Inflammatory macrophage treated with lipopolysaccharide for 4 hours (primary cell): ENCODE measurements at places on chromosomes 6 and 20.
A peak's percentile ranks its signal among the peaks of the same experiment; 100 is the strongest.

- DNase-seq: no peak
Observed at GRCh38 chr6:44258325-44258863, 1.1 kb upstream of the SLC35B2 start.

- peak; percentile 76 for DNase-seq
Observed at GRCh38 chr6:83417880-83418663, 12.8 kb downstream of the ME1 start.

DNA sequence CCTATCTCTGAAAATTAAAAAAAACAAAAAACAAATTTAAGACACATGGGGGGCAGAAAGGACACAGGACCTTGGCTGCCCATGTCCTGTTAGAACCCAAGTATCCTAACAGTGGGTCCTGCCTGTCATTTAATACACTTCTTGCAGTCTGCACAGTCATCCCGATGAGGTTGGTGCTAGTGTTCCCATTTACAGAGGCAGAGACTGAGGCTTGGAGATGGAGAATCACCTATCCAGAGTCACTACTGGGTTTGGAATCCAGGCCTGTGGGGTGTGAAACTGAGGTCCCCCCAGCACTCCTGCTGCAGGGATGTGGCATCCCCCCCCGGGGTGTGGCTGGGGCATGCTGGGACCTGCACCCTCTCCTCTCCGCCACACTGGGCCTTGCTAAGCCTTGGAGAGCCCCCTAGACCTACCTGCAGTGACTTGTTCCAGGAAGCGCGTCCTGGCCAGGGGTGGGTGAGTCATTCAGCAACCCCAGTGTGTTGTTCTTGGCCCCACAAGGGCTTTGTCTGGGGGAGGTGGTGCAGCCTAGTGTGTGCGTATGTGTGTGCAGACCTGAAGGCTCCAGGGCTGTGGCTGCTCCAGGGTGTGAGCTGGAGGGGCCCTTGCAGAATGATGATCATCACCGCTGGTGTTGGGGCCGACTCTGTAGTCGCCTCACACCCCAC, 49.7 kb downstream of the BCAS4 start:
- no peak for DNase-seq

GRCh38 chr20:8656335-8656734, 412.6 kb upstream of the PLCB4 start:
- DNase-seq: no peak

DNA sequence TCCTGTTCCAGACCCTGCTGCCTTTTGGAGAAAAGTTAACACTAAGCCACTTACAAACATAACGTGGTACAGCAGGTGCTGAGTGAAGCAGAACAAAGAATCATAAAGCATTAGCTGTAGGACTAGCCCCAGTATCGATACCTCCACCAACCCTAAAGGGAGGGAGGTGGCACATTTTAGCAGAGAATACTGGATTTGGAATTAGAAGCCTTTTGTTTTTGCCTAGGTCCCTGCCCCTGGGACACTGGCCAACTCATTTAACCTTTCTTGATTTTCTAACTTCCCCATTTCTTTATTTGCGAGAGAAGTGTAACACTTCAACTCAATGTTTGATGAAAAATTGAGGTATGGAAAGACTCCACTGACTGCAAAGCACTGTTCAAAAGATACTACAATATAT, 93.5 kb downstream of the B3GAT2 start:
- no peak for DNase-seq

- DNase-seq: no peak
Observed at GRCh38 chr20:63664861-63665594, 6.9 kb downstream of the RTEL1 start.

DNA sequence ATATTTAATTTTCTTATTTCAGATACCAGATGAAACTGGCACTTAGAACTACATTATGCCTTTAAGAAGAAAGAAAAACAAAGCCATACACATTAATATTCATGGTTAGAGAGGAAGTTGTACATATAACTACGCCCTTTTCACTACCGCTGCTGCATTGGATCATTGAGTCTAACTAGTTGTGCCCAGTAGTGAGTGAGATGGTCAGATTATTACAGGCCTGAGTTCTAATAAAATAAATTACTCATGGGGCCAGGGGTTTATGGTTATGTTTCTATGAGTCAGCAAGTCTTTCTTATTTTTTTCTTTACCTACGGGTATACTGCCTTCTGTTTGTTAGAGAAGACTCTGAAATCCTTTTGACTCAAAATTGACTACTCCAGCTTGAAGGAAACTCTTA, 11.5 kb downstream of the RIOK1 start:
- DNase-seq: no peak

GRCh38 chr6:106167096-106167814, 81.1 kb downstream of the PRDM1 start:
- no peak for DNase-seq

DNA sequence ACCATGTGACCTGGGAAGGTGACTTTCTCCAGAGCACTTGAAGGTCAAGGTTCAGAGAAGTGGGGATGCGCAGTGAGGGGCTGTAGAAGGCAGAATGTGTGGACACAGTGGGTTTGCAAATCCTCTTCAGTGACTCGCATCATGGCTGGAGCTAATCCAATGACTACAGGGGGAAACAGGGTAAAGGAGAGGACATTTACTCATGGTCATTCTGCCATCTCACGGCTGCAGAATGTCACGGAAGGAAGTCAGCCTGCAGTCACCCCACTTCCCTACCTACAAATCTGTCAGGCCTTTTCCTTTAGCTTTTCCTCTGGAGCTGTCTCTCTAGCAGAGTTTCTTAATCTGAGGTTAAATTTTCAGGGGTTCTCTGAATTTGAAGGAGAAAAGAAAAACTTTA, 337.6 kb downstream of the CDC5L start:
- DNase-seq: no peak

DNA sequence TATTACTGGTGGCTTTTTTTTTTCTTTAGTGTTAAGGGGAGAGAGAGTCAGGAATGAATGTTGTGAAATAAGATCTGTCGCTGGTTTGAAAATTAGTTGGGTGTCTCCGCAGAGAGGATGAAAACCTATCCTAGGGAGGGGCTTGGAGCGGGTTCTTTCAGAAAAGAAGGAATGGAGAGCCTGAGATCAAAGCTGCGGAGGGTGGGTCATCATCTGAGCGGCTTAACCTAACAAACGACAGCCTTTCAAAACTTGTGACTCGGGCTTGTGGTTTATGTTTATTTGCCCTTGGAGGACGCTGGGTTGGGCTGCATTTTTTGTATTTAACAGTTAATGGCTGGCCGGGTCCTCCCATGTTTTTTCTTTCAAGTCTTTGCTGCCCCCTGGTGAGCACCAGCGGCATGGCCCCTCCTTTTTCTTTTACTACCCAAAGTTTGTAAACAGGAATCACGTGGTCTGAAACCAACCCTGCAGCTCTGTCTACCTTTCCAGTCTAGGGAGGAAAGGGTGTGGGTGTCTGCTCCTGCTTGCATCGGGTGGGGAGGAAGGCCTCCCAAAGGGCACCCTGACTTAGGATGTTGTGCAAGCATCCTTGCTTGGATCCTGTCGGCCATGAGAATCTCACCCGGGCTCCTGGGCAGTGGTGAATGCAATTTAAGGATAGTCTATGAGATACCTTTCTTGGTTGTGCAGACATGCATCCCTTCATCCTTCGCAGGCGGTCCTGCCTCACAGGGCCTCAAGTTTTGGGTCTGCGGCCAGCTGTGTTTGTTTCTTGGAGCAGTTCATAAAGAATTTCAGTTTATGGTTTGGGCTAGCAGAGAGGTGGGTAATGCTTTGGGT, 2.2 kb downstream of the PIM1 start:
- DNase-seq: peak; percentile 91

- DNase-seq: no peak
Observed at GRCh38 chr6:135520781-135521180, 23.2 kb upstream of the AHI1 start.
